Heart right ventricle (tissue), 16 donors: ENCODE measurements at places on chromosomes 3 and 15.
A peak's percentile ranks its signal among the peaks of the same experiment; 100 is the strongest.

- DNase-seq: peak; percentile 29
These were observed 50.7 kb downstream of the XYLB start for GRCh38 chr3:38397320-38397719.

DNA sequence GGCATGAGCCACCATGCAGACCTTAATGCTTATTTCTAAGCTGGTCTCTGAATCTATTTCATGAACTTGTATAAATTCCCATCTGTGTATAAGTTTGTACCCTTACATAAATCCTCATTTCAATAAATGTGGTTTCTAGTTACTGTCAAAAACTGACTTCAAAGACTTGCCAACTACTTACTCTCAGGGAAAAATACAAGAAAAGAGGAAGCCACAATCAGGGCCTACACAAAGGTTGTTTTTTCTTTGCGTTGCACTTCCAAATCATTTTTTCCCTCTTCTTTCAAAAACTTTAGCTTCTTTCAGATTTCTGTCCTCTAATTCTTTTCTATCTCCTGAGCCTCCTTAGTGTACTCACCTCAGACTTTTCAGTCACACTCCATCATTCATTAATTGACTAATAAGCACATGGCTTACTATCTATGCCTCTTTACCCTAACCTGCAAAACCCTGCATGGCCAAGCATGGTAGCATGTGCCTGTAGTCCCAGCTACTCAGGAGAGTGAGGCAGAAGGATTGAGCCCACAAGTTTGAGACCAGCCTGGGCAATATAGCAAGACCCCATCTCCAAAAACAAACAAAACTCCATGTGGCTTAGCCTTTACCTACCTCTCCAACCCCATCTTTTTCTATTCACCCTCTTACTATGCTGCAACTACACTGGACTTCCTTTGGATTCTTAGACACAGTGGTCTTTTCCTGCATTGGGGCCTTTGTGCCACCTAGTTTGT is 37.7 kb downstream of the BUB1B start:
- DNase-seq: no peak

DNA sequence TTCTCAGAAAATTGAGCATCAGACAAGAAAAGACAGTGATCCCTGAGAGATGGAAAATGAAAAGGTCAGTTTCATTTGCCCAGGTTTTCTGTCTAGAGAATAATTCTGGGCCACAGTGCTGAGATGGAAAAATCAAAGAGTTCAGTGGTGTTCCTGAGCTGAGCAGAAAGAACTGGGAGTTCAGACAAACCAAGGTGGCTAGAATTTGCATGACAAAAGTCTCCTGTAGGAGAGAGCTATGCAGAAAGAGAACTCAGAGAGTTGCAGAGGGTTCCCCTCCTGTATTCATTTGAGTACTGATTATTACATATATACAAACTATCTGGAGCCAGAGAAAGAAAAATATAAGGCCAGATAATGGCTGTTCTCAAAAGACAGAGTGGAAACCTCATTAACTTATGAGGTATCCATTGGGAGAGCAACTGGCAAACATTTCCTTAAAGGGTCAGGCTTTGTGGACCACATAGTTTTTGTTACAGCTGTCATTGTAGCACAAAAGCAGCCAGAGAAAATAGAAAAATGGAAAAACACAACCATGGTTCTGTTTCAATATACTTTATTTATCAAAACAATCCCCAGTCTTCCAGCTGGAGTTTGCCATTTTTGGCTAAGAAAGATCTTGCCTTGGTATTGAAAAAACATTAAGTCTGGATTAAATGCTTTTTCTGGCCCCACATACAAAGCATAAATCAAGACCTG is 1004.1 kb downstream of the TBL1XR1 start:
- DNase-seq: no peak

GRCh38 chr3:32089476-32089875 is 16.9 kb upstream of the GPD1L start:
- DNase-seq: no peak

DNA sequence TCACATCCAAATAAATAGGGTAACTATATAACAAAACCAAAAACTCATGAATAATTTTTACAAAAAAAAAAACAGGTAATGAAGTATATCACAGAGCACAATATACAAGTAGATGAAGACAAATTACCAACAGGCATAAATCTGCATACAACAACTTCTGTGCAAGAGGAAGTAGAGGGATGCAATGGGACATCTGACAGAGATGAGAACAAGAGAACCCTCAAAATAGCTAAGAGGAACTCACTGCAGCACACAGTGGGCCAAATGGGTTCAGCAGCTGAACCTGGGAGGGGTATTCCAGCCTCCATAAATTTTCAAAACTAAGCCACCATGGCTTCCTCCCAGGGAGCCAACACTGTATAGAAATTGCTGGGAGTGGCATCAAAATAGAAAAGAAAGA is 9.6 kb upstream of the BTLA start:
- DNase-seq: no peak
